ENCODE measurements at places on chromosomes 4 and X.

- no peak for DNase-seq
Measured at GRCh38 chrX:49921109-49921508, 1.3 kb upstream of the CLCN5 start.

- no peak for DNase-seq
Measured at GRCh38 chrX:136816975-136817374, 36.2 kb upstream of the ARHGEF6 start.

DNA sequence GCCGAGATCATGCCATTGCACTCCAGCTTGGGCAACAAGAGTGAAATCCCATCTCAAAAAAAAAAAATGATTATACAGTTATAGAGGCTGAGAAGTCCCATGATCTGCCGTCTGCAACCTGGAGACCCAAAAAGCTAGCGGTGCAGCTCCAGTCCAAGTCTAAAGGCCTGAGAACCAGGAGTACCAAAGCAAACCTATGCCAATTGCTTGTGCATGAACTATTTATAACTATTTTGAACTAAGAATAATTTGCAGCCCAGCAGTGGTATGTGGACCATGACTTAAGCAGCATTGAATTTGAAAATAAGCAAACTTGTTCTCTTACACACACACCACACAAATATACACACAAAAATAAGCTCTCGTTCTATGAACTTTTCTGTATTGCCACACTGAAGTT, 51.8 kb downstream of the TASL start:
- no peak for DNase-seq

DNA sequence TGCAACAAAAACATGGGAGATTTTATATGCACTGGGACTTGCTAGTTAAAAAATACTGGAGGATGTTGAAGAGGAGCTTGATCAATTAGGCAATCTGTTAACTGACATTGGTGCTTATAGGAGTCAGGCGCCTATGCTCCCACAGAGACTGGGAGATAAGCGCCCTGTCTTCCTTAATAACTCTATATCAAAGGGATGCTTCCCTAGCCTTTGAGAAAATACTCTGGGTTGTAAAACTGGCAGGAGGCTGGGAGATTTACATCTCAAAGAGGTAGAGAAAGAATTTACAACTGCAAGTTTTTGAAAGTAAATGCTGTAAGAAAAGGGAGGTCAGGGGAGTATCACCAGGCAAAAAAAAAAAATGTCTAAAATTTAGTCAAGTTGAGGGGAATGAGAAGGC, 325.4 kb downstream of the PCDH10 start:
- DNase-seq = no peak

Measured in stimulated activated CD4-positive, alpha-beta T cell treated with anti-CD3 and anti-CD28 coated beads, Interleukin-12 subunit alpha, Interleukin-12 subunit beta, amount 100 ng/mL, for 4 hours (primary cell).